Mesendoderm (in vitro differentiated cells): ENCODE measurements at places on chromosomes 7 and 10.

DNA sequence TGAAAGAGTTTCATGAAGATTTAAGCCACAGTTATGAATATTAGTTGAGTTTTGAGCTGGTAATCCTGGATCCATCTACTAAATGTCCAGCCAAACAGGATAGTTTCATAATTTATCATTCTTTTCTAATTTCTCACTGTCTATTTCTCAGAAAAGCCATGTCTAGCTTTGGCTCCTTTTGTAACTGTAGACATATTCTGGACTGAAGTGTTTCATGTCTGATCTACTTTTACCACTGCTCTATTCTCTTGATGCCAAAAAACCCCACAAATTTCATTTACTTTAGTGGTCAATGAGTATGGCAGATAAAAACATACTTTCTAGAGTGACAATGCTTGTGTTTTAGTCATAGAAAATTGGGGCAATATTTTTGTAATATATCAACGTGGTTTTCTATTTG is 61.2 kb downstream of the ICA1 start:
- H3K27ac ChIP-seq, result no peak overlapping the region
- no peaks in the 10 kb centered on the region for H3K4me1 ChIP-seq
- no peak for DNase-seq
- no peak overlapping the region for H3K4me3 ChIP-seq

DNA sequence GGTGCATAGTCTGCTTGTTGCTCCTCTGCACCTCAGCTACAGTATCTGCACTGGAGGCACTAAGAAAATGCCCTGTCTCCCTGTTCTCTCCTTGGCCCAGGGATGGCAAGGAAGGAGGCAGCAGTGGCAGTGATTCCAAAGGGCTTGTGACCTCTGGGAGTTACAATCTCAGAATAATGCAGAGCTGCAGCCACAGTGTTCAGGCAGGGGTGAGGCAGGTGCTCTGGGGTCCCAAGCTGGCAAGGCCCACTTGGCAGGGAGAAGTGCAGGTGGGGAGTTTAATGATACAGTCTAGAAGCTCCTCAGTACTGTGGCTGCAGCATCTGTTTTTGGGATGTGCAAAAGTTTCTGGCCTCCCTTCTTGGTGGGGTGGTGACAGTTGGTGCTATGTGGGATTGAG is 456.4 kb downstream of the CCSER2 start:
- H3K27me3 ChIP-seq, result no peaks in the 10 kb centered on the region
- no peaks in the 10 kb centered on the region for H3K36me3 ChIP-seq
- no peak for DNase-seq
- H3K4me3 ChIP-seq, result no peak overlapping the region

DNA sequence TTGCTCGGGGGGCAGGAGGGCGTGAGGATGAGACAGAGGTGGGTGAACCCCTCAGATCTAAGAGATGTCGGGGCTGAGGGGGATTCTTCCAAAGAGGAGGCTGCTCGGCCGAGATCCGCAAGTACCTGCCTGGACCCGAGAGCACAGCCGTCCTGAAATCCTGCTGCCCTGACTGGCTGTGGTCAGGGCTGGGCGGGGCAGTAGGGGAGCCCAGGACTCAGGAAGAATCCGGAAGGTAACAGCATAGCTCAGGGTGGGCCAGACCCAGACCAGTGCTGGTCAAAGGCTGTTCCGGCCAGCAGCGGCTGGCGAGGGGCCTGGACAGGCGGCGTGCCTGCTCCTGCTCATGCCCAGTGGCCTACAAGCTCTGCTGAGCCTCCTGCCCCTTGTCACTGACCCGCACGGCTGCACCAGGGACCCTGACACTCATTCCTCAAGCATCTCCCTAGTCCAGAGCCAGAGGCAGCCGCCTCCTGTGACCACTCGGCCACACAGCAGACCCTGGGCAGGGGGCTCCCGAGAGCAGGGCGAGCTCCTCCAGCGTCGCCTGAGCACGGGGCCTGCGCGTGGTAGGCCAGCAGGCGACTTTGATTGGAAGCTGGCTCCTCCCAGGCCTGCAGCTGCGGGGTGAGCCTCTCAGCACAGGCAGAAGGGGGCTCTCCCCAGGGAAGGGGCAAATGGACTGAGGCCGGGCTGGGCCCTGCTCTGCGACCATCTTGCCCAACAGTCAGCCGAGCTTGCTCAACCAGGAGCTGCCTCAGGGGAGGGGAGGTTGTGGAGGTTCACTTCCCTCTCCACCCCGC is 3.1 kb upstream of the ADAP1 start:
- H3K27me3 ChIP-seq, result peaks cover 3% of the 10 kb centered on the region
- peak; percentile 45 for DNase-seq
- no peaks in the 10 kb centered on the region for H3K4me1 ChIP-seq
- H3K4me3 ChIP-seq, result no peak overlapping the region
- H3K27ac ChIP-seq, result no peak overlapping the region
- no peaks in the 10 kb centered on the region for H3K36me3 ChIP-seq

GRCh38 chr7:5758753-5759335 is 22.6 kb downstream of the RNF216 start:
- no peak for DNase-seq
- no peak overlapping the region for H3K27ac ChIP-seq
- peaks cover 1% of the 10 kb centered on the region for H3K36me3 ChIP-seq
- no peaks in the 10 kb centered on the region for H3K27me3 ChIP-seq
- no peaks in the 10 kb centered on the region for H3K4me1 ChIP-seq

DNA sequence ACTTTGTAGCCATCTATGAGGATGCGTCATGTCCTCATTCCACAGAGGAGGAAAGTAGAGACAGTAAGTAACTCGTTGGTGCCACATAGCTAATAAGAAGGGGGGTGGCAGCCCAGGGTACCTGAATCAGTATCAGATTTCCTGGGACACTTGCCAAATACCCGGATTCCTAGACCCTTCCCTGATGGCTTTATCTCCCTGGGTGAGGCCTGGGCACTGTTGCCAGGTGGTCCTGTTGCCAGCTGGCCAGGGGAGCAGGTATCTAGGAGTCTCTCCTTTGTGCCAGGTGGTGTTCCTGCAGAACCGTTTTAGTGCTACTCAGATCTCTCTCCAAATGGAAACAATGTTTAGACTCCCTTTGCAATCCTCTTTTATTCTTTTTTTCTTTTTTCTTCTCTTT is 12.7 kb downstream of the SLC29A3 start:
- H3K4me3 ChIP-seq, result no peak overlapping the region
- no peaks in the 10 kb centered on the region for H3K27me3 ChIP-seq
- no peak for DNase-seq
- no peaks in the 10 kb centered on the region for H3K36me3 ChIP-seq
- H3K27ac ChIP-seq, result no peak overlapping the region

GRCh38 chr7:1065585-1066241 is 21.4 kb downstream of the GPR146 start:
- DNase-seq, result peak; percentile 82
- no peaks in the 10 kb centered on the region for H3K27me3 ChIP-seq
- no peak overlapping the region for H3K4me3 ChIP-seq
- no peaks in the 10 kb centered on the region for H3K36me3 ChIP-seq
- no peaks in the 10 kb centered on the region for H3K4me1 ChIP-seq
- no peak overlapping the region for H3K27ac ChIP-seq

- DNase-seq, result no peak
- no peak overlapping the region for H3K4me3 ChIP-seq
- no peaks in the 10 kb centered on the region for H3K27me3 ChIP-seq
- H3K27ac ChIP-seq, result no peak overlapping the region
- H3K4me1 ChIP-seq, result peaks cover 13% of the 10 kb centered on the region
Measured at GRCh38 chr7:2799253-2799652, 44.9 kb downstream of the GNA12 start.

GRCh38 chr7:121885166-121885920 is 12.4 kb downstream of the PTPRZ1 start:
- no peak for DNase-seq
- no peaks in the 10 kb centered on the region for H3K4me1 ChIP-seq
- H3K27ac ChIP-seq, result no peak overlapping the region
- no peaks in the 10 kb centered on the region for H3K36me3 ChIP-seq
- no peaks in the 10 kb centered on the region for H3K27me3 ChIP-seq

GRCh38 chr10:100184840-100185239 is 989 bp downstream of the ERLIN1 start:
- peak overlapping the region; percentile 91 for H3K4me3 ChIP-seq
- peak; percentile 38 for DNase-seq

- peak overlapping the region; percentile 77 for H3K4me3 ChIP-seq
- H3K36me3 ChIP-seq, result no peaks in the 10 kb centered on the region
- H3K4me1 ChIP-seq, result no peaks in the 10 kb centered on the region
- no peaks in the 10 kb centered on the region for H3K27me3 ChIP-seq
Measured at GRCh38 chr7:2403718-2404648, 572 bp downstream of the CHST12 start.

- DNase-seq, result no peak
- H3K4me3 ChIP-seq, result no peak overlapping the region
- H3K27me3 ChIP-seq, result no peaks in the 10 kb centered on the region
- H3K36me3 ChIP-seq, result no peaks in the 10 kb centered on the region
- no peak overlapping the region for H3K27ac ChIP-seq
Measured at GRCh38 chr7:80665526-80665925, 27.1 kb downstream of the CD36 start.

DNA sequence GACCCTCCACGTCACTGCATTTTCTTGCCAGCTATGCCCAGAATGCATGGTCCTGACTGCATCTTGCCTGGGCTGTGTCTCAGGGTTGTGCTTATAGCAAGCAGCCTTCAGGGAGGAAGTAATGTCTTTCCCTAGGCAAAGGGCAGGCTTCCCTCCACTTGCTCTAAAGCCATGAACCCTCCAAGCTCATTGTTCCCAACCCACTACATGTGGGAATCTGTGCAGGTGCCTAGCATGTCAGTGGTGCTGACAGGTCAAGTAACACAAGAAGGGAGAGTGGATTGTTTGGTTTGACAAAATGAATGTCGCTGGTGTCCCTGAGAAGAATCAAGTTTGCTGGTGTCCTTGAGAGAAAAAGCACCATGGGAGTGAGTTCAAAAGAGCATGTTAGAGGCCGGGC is 53.9 kb upstream of the UCN3 start:
- no peak for DNase-seq
- H3K4me3 ChIP-seq, result no peak overlapping the region
- no peaks in the 10 kb centered on the region for H3K36me3 ChIP-seq
- H3K27me3 ChIP-seq, result no peaks in the 10 kb centered on the region
- H3K27ac ChIP-seq, result no peak overlapping the region
